ENCODE measurements at places on chromosomes 7 and 10.

DNA sequence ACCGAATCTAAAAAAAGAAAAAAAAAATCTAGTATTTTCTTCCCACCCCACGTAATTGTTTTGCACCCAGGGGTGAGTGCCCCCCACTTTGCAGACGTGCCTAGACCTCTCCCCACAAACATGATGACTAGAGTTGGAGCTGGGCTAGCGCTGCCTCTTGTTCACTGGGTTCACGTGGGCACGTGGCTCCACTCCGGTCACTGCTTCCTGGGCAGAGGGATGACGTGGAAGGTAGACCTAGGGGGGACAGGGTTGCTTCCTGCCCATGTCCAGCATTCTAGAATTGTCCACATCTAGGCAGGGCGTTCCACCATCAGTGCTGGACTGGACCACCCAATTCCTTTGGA, 861 bp upstream of the LIMK1 start:
- DNase-seq: no peak

GRCh38 chr7:94874036-94874785, 33.2 kb upstream of the PPP1R9A start:
- DNase-seq: no peak

GRCh38 chr10:13938950-13939349, 352.2 kb downstream of the PRPF18 start:
- DNase-seq: no peak

DNA sequence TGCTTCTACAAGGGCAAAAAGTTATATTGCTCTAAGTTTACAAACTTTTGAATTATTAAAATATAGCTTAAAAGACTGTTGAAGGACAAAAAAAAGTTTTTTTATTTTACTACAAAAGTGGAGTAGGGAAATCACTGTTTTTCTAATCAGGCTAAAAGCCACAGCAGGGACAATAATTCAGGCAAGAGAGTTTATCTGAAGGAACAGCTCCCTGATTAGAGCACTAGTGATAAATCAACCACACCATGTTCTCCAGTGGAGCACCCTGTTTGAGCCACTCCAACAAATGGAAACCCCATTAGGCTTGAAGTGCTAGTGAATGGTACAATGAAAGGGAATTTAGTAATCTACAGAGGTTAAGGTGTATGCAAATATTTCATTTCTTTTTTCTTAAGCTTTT, 357.1 kb downstream of the SEMA3D start:
- no peak for DNase-seq

DNA sequence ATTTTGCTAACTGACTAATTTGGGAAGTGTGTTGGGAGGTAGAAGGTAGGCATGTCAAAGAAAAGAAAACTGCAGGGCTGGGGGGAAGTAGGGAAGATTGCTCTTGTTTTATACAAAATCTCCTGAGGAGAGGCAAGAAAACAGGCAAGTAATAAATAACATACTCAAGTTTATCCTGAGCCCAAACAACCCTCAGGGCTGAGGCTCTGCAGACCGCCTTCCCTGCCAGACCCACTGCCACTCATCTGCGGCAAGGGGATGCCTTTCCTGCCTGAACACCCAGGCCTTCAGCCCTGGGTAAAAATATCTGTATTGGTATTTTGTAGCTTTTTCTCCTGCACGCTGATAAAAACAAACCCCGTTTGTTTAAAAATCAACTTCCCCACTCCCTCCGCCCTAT, 399.8 kb upstream of the NFE2L3 start:
- DNase-seq: no peak

DNA sequence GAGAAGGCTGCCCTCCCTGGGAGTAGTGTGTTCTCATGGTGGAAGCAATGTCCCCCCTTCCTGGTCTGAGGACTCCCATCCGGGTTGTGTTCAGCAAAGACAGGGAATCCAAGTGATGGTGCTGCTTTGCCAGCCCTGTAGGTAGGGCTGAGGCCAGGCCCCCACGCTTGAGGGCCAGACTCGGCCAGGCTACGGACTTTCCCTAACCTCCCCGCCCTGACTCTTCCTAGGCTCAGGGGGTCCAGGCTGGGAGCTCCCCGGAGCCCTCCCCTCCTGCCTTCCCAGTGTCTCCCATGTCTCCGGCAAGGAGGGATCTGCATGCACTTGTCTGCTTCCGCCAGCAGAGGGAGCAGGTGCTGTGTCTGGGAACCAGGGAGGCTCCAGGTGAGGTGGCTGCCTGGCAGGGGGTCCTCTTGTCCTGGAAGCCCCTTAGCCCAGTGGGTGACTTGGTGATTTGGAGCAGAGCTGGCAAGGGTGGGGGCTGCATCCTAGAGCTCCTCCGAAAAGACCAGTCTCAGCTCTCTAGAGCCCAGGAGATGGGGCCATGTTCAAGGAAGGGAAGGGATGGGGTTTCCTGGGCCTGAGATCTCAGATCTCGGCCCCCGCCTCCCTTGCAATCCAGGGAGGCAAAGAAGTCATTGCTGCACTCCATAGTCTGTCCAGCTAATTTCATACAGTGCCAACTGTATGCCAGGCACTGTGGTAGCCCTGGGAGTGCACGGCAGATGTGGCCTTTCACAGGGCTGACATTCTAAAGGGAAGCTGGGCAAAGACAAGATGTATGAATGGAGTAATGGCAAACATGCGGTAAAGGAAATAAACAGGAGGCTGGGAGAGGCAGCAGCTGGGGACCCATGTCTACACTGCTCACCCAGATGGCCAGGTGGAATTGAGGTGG, 20.3 kb upstream of the SFRP5 start:
- DNase-seq: no peak

GRCh38 chr10:4494551-4494950, 331.5 kb upstream of the AKR1E2 start:
- no peak for DNase-seq

- no peak for DNase-seq
Observed at GRCh38 chr7:33707427-33707826, 197.9 kb upstream of the BMPER start.

- no peak for DNase-seq
Observed at GRCh38 chr10:1242975-1243374, 186.8 kb downstream of the WDR37 start.

DNA sequence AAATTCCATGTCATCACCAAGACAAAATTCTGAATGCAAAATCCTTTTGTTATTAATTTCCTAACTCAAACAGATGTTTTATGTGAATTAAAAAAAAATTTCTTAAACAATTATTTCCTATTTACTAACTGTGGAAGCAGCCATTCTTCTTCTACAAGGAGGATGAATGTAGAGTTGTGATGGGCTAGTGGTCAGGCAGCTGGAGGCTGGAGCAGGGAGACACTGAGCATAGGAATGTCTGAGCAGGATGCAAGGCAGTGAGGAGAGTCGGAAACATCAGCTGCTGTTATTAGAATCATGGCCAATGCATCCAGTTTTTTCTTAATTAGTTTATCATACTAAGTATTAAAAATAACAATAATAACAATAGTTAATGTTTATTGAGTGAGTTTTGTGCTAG, 102.5 kb upstream of the LRRTM3 start:
- DNase-seq: no peak

DNA sequence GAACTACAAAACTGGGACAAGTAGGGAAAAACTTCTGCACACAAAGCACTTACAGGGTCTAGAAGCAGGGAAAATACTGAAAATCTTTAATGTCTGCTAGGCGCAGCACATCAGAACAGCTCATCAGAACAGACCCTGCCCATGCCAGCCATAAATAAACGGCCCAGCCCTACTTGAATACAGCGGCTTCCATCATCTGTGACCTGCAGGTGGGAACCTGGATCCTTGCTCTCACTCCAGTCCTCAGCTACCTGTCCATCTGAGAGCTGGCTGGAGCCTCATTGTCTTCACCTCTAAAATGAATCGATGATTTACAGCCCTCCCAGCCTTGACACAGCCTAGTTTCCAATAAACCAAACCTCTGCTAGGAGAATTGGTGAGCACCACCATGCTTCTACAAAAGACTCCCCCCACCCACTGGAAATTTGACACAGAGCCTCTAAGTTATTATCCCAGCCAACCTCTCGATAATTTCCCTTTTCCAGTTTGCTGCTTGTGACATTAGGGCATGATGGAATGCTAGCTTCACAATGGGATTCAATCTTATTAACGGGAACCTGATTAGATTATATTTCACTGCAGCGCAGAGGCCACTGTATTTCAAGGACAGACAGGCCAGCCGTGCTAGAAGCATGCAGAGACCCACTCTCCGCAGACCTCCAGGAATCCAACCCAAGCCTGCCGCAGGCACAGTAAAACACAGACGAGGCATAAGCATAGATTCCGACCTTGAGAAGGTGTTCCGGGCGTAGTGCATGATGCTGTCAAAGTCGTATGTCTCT, 61.6 kb upstream of the OPALIN start:
- DNase-seq: no peak

DNA sequence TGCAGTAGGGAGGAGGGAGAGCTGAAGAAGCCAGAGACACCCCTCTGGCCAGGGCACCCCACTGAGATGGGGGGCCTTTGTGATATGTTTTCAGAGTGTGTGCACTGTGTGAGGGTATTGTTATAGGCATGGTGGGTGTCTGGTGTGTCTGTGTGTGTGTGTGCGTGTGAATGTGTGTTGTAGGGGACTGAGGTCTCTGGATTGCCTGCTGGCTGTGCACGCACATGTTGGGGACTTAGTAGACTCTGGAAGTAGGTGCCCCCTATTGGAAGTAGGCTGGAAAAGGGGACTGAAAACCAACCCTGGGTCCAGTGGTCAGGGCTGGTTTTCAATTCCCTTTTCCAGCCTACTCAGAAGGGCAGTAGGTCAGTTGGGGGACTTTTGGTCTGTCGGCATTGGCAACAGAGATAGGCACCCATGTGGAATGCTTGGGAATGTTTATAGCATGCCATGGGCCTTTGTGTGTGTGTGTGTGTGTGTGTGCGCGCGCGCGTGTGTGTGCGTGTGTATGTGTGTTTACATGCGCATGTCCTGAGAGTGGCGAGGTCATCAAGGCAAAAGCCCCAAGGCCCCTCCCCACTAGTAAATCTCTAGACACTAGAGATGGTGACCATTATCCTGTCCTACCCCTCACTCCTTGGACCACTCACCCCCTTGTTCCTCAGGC, 78.8 kb downstream of the HIF1AN start:
- no peak for DNase-seq

DNA sequence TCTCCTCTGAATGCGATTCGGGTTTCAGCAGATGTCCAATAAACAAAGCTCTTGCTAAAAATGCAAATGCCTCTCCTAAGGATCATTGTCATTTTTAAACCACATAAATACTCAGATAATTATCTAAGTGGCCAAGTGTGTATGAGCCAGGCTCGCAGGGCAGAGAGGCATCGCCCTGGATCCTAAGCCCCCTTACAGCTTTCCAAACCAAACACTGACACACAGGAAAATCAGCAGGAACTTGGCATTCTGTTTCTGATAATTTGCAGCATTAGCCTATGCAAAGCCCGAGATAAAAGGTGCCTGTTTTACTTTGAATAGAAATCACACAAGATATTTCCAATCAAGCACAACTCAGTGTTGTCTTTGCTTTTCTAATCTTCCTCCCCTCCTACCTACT, 134.4 kb downstream of the ABCA13 start:
- DNase-seq: peak; percentile 33

GRCh38 chr7:2774280-2774679, 69.8 kb downstream of the GNA12 start:
- DNase-seq: no peak

GRCh38 chr7:103805346-103805745, 184.1 kb downstream of the RELN start:
- DNase-seq: no peak

GRCh38 chr10:120490288-120490687, 33.3 kb downstream of the PLPP4 start:
- no peak for DNase-seq

DNA sequence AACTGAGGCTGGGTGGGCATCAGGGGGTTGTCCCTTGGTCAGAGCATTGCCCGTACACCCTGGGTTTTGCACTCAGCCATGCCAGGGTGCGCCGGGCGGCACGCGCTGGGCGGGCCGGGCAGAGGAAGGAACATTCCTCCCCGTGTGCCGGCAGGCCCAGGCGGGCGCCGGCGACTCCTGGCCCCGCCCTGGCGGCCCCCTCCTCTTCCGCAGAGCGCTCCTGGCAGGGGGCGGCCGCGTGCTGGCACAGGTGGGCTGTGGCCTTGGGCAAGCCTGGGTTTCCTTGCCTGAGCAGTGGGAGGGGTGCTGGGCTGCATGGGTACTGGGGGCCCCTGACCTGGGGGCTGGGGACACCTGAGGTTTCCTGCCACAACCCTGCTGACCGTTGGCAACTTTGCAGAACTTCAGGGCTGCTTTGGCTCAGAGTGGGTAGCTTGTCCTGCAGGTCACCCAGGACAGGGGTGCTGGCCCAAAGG, 3.9 kb downstream of the LFNG start:
- no peak for DNase-seq

- no peak for DNase-seq
Observed at GRCh38 chr10:125231116-125231812, 70.9 kb upstream of the CTBP2 start.

GRCh38 chr7:112290065-112290464, 83.6 kb downstream of the ZNF277 start:
- DNase-seq: no peak

DNA sequence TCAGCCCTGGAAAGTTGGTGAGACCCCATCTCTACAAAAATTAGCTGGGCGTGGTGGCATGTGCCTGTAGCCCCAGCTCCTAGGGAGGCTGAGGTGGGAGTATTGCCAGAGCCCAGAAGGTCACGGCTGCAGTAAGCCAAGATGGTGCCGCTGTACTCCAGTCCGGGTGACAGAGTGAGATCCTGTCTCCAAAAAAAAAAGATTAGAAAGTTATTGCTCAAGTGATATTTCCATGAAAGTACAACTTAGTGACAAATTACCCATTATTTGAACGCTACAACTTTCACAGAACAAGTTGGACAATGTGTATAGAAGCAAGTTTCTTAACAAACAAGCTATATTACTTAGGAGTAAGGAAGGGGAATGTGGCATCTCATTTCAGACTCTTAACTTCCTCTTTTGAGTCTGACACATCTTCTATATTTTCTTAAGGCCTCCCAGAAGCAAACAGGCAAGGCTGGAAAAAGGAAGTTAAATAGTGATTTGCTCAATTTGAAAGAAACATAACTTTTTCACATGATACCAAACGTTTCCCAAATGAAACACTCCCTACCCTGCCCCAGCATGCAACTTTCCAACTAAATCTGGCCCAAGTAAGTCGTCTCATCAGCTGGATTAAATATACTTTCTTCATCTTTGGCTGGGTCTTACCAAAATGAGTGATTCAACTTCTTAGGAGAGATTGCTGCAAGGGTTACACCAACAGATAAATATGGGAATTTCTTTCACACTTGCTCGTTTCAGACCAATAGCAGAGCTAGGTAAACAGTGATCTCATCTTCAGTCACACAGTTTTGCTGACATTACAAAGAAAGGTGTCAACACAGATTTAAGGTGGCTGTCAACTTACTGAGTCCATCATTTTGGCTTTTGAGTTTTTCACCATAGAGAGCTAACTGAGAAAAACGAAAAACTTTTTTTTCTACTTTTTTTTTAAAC, 66.3 kb upstream of the KLF6 start:
- DNase-seq: no peak

GRCh38 chr7:85081392-85081791, 105.5 kb downstream of the SEMA3D start:
- no peak for DNase-seq

- no peak for DNase-seq
Observed at GRCh38 chr10:30125496-30125895, 66.1 kb upstream of the JCAD start.

DNA sequence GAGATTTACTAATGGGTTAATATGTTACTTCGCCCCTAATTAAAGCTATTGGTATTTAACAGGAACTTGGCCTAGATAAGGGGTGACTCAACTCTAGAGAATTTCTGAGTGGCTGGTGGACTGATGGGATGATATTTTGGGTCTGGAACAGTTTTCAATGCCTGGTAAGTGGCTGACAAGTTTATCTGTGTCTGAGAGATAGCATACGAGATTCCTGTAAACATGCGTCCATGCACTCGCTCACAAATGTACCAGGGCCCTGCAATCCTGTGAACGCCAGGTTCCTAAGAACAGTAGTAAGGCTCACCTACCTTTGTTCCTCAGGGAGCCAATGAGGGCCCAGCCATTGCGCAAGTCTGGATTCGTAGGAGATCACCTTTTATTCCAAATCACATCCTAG, 683.8 kb upstream of the ANKRD30A start:
- DNase-seq: no peak
